ENCODE measurements at places on chromosomes 2 and 18. TPM values are rescaled to one million over a fixed set of nuclear protein-coding genes. Genes with fewer than 3 reads are reported as not detected.
A peak's percentile ranks its signal among the peaks of the same experiment; 100 is the strongest.

Gene IL1RL1
- total RNA-seq, result 5.0 TPM

Gene ZNF396
- total RNA-seq, result 9.4 TPM

Gene AQP12A
- total RNA-seq, result not detected

Gene KCNG2
- 0.22 TPM for total RNA-seq

Gene RESP18
- total RNA-seq, result not detected

GRCh38 chr18:43650426-43650825, 373.1 kb upstream of the SYT4 start:
- no peak for DNase-seq

DNA sequence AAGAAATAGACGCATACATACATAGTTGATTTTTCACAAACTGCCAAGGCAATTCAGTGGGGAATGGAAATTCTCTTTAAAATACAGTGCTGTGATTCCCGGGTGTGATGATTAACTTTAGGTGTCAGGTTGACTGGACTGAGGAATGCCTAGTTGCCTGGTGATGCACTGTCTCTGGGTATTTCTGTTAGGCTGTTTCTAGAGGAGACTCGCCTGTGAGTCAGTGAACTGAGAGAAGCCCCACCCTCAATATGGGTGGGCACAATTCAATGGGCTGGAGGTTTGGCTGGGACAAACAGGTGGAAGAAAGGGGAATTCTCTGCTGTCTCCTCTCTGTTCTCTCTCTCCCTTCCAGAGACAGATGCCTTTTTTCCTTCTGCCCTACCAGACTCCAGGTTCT, 187.6 kb downstream of the ARHGAP28 start:
- DNase-seq, result no peak

- DNase-seq, result no peak
Measured at GRCh38 chr2:129646107-129646506, 333.4 kb upstream of the RAB6C start.

- no peak for DNase-seq
Measured at GRCh38 chr2:62586981-62587380, 81.0 kb upstream of the TMEM17 start.

- DNase-seq, result no peak
Measured at GRCh38 chr2:121149384-121149783, 135.6 kb downstream of the TFCP2L1 start.

DNA sequence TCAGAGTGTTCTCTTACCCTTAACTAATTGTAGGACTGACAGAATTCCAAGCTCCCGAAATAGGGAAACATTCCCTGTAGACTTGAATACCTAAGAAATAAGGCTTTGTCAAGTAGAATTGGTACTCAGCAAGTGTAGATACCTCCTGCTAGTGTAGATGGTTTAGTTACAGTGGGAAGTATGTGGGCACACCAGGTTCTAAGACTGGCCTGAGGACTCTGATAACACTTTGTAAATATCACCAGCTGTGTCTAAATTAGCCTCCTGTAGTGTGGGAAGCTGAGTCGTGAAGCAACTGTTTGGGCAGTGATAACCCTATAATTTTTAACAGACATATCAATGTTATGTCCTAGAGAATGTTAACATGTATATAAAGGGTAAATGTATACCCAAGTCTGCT, 304.5 kb downstream of the SLC8A1 start:
- no peak for DNase-seq

- peak; percentile 48 for DNase-seq
Measured at GRCh38 chr2:166180951-166181812, 53.4 kb upstream of the SCN1A start.

GRCh38 chr2:224817676-224818075, 101.5 kb upstream of the CCDC195 start:
- no peak for DNase-seq

DNA sequence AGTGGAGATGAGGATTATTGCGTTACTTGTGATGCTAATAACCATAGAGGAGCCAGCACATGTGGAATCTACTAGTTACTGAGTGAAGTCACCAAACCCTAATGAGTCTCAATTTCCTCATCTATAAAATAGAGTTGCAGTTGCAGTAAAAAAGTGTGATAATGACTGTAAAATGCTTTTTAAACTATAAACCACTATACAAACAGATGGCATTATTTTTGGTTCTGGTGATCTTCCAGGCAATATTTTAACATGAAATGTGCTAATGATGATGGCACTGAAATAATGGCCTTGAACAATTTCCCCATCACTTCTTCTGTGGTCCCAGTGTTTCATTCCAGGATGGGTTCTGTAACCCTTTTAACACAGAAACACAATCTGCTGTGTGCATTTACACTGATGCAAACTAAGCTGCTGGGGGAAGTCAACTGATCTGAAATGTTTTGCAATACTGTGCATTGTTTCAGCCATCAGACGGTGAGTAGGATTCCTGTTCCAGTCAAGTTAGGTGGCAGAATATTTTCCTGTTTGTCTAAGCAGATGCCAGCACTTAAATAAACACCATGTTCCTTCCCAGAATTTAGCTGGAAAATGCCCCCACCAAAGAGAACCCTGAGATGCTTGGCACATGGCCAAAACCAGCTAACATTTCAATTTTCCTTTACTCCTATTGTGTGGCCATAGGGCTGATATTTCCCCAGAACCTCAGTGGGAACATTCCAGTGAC, 52.6 kb downstream of the TACR1 start:
- DNase-seq, result no peak

DNA sequence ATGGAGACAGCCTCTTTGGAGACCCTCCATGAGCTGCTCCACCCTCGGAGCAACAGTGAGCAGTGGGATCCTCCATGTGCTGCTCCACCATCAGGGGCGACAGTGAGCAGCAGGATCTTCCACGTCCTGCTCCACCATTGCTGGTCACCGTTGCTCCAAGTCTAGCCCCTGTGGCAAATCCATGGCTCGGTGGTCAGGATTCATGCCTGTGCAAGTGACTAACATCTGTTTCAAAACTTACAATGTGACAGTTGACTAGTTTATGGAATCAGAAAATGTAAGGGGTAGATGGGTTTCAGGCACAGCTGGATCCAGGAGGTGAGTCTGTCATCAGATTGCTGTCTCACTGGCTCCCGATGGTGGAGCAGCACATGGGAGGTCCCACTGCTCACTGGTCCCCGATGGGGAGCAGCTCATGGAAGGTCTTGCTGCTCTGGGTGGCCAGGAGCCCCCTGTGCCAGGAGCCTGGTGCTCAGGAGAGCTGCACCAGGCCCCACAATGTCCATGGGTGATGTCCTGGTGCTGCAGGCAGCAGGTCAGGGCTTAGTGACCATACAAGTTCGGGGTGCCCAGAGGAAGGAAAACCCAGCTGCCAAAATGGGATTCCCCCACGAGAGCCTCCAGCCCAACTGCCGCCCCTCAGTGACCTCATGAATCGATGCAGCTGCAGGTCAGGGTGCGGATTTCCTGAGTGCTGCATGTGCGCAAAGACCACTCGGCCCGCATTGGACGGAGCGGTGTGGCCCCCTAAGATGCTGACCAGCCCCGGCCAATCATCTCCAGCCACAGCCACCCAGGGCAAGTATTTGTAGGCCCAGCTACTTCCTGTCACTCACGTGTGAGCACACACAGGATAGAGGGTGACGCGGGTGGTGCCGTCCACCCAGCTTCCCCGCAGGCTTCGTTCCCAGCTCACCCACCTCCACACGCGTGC, 116.5 kb upstream of the OTOS start:
- DNase-seq, result no peak

DNA sequence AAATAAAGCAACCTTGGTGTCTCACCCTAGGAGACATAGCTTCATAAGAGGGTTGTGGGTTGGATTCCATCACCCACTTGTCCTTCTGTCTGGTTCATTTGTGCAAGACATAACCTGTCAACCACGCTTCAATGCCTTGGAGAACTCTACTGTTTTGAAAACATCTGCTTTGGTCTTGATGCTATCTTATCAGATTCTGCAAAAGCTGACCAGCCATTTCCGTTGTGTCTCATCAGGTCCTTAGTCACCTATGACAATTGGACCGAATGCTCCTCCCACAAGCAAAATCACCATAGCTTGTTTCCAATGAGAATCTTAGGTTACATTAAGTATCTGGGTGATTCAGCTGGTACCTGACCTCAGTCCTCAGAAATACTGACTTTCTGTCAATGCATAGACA, 35.4 kb downstream of the STAT4 start:
- no peak for DNase-seq

DNA sequence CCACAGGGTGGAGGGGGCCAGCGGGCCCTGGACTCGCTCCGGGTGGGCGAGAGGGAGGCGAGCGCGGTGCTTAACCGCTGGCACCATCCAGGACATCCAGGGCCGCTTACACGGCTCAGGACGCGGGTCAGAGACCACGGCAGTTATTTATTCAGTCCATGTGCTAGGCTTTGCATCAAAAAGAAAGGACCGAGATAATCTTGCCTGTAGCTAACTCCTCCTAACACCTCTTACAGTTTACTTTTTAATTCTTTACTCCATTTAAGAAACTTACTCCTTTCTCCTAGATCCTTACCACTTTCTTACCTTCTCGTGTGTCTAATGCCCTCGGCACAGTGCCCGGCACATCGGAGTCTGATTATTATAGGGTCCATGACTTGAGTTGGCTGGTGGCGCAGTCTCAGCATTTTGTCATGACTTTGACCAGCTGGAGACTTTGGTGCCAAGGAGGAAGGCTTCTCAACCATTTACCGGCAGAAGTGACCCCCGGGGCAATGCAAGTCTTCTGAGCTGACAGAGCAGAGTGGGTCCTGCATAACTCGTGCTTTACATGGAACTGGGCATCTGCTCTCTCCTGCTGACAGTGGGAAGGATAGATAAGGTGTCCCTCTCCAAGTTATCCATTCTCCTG, 503 bp downstream of the ANXA4 start:
- no peak for DNase-seq

DNA sequence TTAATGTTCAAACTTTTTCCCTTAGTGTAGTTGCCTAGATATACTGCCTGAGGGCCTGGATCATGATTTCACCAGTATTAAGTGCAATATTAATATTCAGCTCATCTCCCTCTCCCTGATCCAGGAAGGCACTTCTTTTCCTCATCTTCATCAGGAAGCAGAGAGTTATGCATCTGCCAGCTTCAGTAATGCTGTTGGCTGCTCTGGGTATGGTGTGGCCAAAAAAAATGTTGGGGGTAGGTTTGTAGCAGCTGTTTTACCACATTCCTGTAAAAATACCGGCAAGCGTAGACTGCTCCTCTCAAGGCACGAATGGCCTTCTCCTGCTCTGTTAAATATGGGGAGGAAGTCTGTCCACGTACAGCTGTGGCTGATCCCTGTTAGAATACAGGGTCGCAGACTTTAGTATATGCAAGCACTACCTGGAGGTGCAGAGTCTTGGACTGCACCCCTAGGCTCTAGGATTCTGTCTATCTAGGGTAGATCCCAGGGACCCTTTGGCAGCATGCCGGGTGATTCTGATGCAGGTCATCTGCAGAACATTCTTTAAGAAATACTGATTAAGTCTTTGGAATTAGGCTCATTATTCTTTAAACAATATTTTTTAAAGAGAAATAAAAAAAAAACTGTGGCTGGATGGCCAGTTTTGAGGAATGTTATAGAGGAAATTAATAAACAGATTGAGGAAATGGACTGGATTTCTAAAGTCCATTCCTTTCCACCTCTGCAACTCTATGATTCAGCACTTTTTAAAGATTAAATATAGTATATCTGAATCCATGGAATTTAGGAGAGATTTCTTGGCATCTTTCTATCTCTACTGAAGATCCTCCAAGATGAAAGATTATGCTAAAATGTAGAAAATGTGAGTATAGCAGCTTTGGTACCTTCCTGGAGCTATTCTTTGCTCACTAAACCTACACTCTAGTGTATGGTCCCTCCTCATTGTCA, 21.0 kb upstream of the GLS start:
- no peak for DNase-seq

DNA sequence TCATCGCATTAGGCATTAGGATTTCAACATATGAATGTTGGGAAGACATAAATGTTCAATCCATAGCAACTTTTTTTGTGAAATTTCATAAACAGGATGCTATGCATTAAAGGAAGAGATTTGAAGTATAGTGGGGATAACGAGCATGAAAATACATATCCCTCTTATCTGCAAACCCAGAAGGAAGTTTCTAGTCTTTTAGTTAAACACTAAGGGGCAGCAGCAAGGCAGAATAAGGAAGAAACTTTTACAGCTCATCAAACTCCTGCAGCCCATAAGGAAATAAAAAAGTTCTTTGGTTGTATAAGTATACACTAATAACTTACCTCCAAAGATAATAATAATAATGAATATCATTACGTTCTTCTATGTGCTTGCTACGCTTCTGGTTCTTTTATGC, 81.5 kb downstream of the CD226 start:
- no peak for DNase-seq

DNA sequence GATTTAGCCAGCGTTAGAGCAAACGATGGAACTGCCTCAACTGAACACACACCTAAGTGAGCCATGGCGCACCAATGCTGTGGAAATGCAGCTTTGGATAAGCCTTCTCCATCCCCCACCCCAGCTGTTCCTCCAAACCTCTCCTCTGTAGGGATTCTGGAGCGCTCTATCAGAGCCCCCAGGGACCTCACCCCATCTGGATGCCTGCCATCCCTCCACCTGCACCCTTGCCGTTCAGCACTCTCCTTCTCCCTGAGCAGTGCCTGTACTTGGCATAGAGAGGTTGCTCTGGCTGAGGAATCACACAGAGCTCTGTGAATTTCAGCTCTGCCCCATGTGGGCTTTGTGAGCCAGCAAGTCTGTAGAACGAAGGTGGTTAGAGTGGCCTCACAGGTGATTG, 42.8 kb upstream of the INHBB start:
- no peak for DNase-seq

Data from thyroid gland (tissue), 4 donors.